ENCODE measurements at places on chromosomes 12 and 14. TPM values are rescaled to one million over a fixed set of nuclear protein-coding genes. Genes with fewer than 3 reads are reported as not detected.

DNA sequence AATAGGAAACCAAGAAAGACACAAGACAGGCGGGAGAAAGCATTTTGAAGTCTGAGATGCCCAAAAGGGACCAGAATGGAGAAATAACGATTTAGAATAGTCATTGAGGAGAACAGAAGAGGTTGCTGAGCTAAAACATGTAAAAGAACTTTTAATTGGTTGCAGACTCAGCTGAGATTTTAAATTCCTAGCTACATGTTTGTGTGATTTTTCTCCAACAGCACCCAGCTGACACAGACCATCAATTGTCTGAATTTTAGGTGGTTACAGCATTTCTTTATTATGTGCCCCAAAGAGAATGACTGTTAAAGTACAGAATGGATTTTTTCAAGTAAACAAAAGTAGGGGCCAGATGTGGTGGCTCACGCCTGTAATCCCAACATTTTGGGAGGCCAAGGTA, 50.3 kb downstream of the BAZ1A start:
- no peak overlapping the region for H3K27ac ChIP-seq
- H3K4me3 ChIP-seq: no peak overlapping the region
- no peaks in the 10 kb centered on the region for H3K27me3 ChIP-seq

- peak overlapping the region; percentile 94 for H3K27ac ChIP-seq
- H3K27me3 ChIP-seq: no peaks in the 10 kb centered on the region
- no peak for DNase-seq
- peak overlapping the region; percentile 70 for H3K4me3 ChIP-seq
Measured at GRCh38 chr14:58245562-58245961, 919 bp downstream of the PSMA3 start.

DNA sequence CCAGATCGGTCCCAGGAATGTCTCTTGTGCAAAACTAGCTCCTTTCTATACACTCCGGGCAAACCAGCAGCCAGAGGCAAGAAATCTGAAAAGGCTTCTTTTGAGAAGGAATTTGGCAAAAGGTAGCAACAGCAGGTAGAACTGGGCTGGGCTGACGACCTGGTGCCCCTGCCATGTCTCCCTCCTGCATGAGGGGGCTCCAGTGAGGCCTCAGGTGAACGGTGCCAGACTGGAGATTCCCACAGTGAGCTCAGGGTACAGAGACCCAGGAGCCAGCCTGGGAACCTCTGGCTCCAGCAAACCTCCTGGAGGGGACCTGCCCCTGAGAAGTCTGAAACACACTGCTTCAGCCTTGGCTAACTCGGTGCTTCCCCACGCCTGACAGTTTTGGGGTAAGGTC, 10.8 kb downstream of the ITPK1 start:
- no peak overlapping the region for H3K27ac ChIP-seq
- H3K4me1 ChIP-seq: no peaks in the 10 kb centered on the region
- no peak for DNase-seq
- H3K4me3 ChIP-seq: no peak overlapping the region
- H3K36me3 ChIP-seq: no peaks in the 10 kb centered on the region

GRCh38 chr12:103505371-103506236, 9.8 kb upstream of the C12orf42 start:
- no peak overlapping the region for H3K4me3 ChIP-seq
- no peak for DNase-seq
- H3K4me1 ChIP-seq: no peaks in the 10 kb centered on the region
- H3K36me3 ChIP-seq: no peaks in the 10 kb centered on the region
- no peak overlapping the region for H3K27ac ChIP-seq
- no peaks in the 10 kb centered on the region for H3K27me3 ChIP-seq

GRCh38 chr12:95337146-95337545, 119.5 kb downstream of the VEZT start:
- H3K4me3 ChIP-seq: no peak overlapping the region
- peak overlapping the region; percentile 67 for H3K27ac ChIP-seq
- no peaks in the 10 kb centered on the region for H3K4me1 ChIP-seq
- H3K27me3 ChIP-seq: no peaks in the 10 kb centered on the region

DNA sequence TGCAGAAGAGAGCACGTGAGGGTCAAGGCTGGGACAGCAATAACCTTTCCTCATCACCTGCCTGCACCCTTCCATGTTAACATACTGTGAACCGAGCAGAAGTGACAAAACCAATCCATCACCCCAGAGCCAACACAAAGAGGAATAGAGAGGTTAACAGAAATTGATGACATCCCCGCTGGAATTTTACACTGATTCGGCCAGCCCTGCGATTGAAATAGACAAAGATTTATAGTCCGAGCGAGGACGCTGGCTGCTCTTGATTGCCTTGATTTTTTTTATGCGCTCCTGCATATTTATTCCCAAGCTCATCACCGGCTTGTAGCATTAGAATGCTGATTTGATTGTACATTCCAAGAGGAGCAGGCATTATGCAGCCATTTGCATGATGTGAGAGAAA, 729.7 kb downstream of the BCL11B start:
- no peak for DNase-seq
- H3K27ac ChIP-seq: no peak overlapping the region
- H3K4me1 ChIP-seq: no peaks in the 10 kb centered on the region
- no peaks in the 10 kb centered on the region for H3K36me3 ChIP-seq

- H3K27me3 ChIP-seq: no peaks in the 10 kb centered on the region
- H3K27ac ChIP-seq: peak overlapping the region; percentile 87
- H3K36me3 ChIP-seq: no peaks in the 10 kb centered on the region
- H3K4me3 ChIP-seq: peak overlapping the region; percentile 71
- no peaks in the 10 kb centered on the region for H3K4me1 ChIP-seq
Measured at GRCh38 chr12:81078469-81079196, 754 bp downstream of the ACSS3 start.

DNA sequence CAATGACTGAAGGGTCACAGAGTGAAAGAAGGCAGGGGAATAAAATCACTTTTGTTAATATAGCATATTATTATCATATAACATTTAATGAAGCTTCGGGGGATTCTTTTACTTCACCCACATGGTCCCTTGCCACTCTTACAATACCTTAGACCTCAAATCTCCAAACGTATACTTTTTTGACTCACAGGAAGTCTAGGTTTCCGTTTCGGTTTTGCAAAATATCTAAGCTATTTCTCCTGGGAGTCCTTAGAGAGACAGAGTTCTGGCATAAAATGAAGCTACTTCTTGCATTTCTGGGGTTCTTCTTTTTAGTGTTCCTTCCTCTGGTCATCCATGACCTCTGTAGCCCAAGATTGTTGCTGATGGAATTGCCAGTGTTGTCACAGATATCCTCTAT, 590.5 kb upstream of the ATP2B1 start:
- H3K4me1 ChIP-seq: no peaks in the 10 kb centered on the region
- H3K27me3 ChIP-seq: no peaks in the 10 kb centered on the region
- H3K27ac ChIP-seq: no peak overlapping the region
- H3K36me3 ChIP-seq: no peaks in the 10 kb centered on the region
- DNase-seq: no peak

DNA sequence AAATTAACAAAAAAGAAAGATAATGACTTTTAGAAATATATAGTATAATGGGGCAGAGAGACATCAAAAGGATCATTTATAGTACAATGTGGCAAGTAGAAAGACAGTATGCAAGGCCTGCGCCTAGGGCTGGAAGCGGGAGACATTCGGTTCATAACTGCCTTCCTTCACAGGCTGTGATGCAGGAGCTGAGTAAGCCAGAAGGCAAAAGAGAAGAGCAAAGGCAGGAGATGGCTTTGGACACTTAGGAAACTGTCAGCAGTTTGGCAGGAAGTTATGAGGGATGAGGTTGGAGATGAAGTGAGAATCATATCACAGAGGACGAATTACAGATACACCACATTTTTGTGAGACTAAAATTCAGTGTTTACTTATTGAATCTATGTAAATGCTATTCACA, 97.8 kb downstream of the EPS8 start:
- no peaks in the 10 kb centered on the region for H3K4me1 ChIP-seq
- no peak overlapping the region for H3K4me3 ChIP-seq
- H3K27ac ChIP-seq: peak overlapping the region; percentile 56
- H3K27me3 ChIP-seq: no peaks in the 10 kb centered on the region

GRCh38 chr12:34388636-34389377, 366.5 kb downstream of the ALG10 start:
- no peak overlapping the region for H3K27ac ChIP-seq
- no peaks in the 10 kb centered on the region for H3K36me3 ChIP-seq
- H3K27me3 ChIP-seq: no peaks in the 10 kb centered on the region
- DNase-seq: no peak
- H3K4me1 ChIP-seq: no peaks in the 10 kb centered on the region

GRCh38 chr12:2108166-2108565, 55.4 kb downstream of the CACNA1C start:
- no peaks in the 10 kb centered on the region for H3K36me3 ChIP-seq
- H3K4me3 ChIP-seq: no peak overlapping the region
- H3K4me1 ChIP-seq: no peaks in the 10 kb centered on the region
- DNase-seq: no peak
- no peak overlapping the region for H3K27ac ChIP-seq

DNA sequence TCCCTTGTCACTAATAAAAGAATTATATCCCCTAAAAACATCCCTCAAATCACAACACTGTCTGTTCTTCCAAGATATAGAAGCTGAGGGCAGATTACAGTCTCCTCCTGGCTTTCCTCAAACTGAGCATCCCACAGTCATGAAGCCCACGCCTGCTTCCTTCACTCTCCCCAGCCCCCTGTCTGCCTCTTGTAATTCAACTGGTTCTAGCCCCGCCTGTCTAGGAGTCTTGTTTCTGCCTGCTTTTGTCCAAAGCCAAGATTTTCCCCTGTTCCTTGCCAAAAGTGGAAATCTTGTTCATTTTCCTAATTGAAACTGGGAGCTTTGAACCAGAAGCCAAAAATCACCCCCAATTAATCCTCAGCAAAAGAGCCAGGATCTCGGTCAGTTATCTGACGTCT, 35.9 kb upstream of the PWP1 start:
- no peaks in the 10 kb centered on the region for H3K4me1 ChIP-seq
- no peak overlapping the region for H3K27ac ChIP-seq
- peak; percentile 35 for DNase-seq
- H3K4me3 ChIP-seq: no peak overlapping the region

GRCh38 chr14:81068176-81068782, 112.9 kb downstream of the TSHR start:
- H3K4me3 ChIP-seq: no peak overlapping the region
- no peak overlapping the region for H3K27ac ChIP-seq
- no peaks in the 10 kb centered on the region for H3K27me3 ChIP-seq
- H3K36me3 ChIP-seq: peaks cover 3% of the 10 kb centered on the region
- H3K4me1 ChIP-seq: no peaks in the 10 kb centered on the region

GLIPR1 gene
- total RNA-seq: 43.8 TPM

DAO gene
- total RNA-seq: not detected

TMED8 gene
- total RNA-seq: 14.9 TPM

RAD9B gene
- total RNA-seq: 0.88 TPM

RNASE2 gene
- total RNA-seq: 0.51 TPM

WBP11 gene
- total RNA-seq: 18.2 TPM

PTHLH gene
- total RNA-seq: 1.5 TPM

TAS2R42 gene
- total RNA-seq: not detected

RPGRIP1 gene
- total RNA-seq: not detected

KCNA5 gene
- 0.51 TPM for total RNA-seq

SDR9C7 gene
- total RNA-seq: 0.26 TPM
